ENCODE measurements at places on chromosomes 3 and 15.
A peak's percentile ranks its signal among the peaks of the same experiment; 100 is the strongest.

GRCh38 chr3:41872157-41872556 lies 89.7 kb downstream of the ULK4 start:
- DNase-seq = no peak

GRCh38 chr3:126883241-126883640 lies 99.7 kb upstream of the PLXNA1 start:
- no peak for DNase-seq

GRCh38 chr15:51536965-51537574 lies 85.5 kb downstream of the DMXL2 start:
- DNase-seq = no peak

DNA sequence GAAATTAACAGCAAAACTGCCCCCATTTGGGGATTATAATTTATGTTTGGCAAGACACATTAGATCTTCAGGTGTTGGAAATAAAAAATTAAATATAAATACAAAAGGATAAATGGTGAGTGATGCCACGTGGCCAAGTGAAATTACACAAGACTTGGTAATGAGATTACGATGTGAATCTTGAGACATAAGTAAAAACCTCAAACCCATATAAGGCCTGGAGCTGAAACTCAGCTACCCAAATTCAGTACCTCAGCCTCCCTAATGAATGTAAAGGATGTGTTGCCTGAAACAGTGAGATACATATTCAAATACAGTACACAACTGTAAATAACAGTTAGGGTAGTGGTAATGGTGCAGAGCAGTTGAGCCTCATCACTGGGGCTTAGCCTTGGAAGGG lies 1146.6 kb downstream of the OTOL1 start:
- no peak for DNase-seq

DNA sequence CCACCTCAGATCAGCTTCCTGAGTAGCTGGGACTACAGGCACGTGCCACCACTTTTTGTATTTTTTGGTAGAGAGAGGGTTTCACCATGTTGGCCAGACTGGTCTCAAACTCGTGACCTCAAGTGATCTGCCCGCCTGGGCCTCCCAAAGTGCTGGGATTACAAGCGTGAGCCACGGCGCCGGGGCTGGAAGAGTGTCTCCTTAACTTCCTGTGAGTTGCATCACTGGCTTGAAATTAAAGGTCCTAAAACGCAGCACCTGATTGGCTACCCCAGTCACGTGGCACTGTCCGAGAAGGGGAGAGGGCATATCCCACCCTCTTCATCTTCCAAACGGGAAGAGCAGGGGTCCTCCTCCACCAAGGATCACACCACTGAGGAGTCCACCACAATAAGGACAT lies 5.5 kb upstream of the FAM174B start:
- no peak for DNase-seq

DNA sequence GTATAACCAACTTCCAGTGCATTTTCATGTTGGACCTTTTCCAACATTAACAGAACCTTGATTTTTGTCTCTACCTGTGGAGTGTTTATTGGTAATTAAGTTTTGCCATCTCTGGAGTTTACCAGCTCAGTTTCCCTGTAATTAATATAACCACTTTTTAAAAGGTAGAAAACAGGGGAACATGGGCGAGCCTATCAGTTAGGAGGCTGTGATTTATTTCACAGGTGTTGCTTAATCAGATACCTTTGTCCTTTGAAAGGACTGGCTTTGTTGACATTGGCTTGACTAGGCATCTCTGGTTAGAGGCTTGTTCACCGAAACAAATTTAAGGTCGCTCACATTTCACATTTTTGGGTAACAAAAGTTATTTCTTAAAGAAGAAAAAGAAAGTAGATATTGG lies 622 bp downstream of the NAALADL2 start:
- no peak for DNase-seq

GRCh38 chr3:23991683-23992628 lies 46.9 kb downstream of the NR1D2 start:
- no peak for DNase-seq

- DNase-seq = peak; percentile 42
These were observed 10.6 kb upstream of the PARL start for GRCh38 chr3:183895296-183895695.

DNA sequence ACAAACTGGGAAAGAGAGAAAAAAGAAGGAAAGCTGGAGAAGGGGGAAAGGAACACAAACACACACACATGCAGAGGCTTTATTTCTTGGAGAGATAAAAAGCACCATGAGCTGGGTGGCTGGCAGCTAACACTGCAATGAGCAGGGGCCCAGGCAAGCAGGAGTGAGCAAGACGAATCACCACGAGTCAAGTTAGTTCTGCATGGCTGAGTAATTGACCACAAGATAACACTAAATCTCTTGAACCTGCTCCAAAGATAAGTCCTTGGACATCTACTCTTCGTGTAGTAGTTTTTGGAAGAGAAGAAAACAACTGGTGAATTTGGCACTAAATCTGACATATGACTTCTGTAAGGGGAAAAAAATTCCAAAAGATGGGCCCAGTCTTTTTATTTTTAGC lies 100.9 kb downstream of the MYO5A start:
- no peak for DNase-seq

GRCh38 chr15:60299452-60300047 lies 98.2 kb downstream of the ANXA2 start:
- DNase-seq = no peak

DNA sequence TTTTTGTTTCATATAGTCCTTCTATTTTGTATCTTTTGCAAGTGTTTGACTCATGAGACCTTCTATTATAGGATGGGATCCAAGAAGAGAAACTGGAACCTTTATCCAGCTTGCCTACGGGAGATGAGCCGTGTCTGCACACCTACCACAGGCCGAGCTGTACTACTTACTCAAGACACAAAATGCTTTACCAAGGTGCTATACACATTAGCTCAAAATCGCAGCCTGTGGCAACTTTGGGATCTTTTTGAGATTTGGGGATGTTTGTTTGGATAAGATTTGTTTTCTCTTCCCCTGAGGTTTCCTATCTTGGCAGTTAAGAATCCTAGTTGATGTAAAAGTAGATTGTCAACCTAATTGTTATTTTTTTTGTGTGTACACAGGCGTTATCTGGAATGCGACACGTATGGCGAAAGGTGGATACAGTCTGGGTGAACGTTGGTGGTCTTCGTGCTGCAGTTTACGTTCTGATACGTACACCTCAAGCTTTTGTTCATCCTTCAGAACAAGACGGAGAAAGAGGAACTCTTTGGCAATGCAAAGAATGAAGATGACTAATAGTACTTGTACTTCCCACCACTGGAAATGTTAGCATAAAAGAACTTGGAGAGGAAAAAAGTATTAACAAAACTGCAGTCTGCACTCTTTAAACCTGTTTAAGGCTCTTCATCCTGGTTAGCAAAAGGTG lies 13.1 kb upstream of the SETD5 start:
- no peak for DNase-seq

- no peak for DNase-seq
These were observed 20.8 kb downstream of the UBE2E1 start for GRCh38 chr3:23826382-23827064.

DNA sequence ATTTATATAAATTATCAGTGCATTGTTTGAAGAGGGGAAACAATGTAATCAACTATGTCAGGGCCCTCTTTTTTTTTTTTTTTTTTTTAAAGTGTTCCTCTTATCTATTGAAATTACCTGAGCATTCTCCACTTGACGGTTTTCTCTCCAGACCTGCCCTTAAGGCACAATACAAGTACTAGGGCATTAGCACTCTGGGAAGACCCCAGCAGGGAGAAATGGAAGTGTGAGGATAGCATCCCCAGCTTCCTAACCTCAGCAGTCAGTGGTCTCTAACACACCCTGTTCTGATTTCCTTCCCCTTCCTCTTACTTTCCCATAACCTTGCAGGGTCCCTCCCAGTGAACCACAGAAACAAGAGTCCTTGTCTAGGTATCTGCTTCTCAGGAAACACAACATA lies 458.3 kb upstream of the ARL6 start:
- no peak for DNase-seq

DNA sequence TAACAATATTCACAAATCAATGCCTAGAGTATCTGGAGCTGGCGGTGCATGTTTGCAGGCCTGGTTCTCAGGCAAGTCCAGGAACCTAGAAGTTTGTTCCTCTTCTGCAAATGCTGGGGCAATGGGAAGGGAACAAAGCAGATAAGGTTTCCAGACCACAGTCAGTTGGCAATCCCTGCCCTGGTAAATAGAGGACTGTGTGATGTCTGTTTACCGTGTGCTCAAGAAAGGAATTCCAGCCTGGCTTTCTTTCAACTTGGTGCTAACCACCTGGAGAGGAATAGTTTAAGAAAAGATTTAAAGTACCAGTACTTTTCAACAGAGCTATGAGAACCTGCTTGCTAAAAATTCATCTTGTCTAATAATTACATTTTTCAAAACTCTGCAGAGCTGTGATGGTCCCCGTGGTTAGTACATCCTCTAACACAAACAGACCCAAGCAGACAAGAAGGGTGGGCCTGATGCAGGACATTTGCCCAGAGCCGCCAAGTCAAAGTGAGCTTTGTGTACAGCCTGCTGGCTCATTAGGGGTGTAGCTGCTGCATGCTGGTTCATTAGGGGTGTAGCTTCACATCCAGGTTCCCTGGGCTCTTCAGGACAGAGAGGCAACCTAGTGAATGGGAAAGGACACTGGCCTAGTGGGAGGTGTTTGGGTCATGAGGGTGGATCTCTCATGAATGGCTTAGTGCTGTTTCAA lies 220.5 kb downstream of the SQOR start:
- no peak for DNase-seq

- DNase-seq = no peak
These were observed 27.1 kb upstream of the LACTB start for GRCh38 chr15:63094495-63094931.

GRCh38 chr15:51332206-51333147 lies 5.9 kb downstream of the CYP19A1 start:
- DNase-seq = no peak
